ENCODE measurements at places on chromosomes 7 and 10.

GRCh38 chr7:30168835-30169573 is 34.2 kb downstream of the MTURN start:
- DNase-seq: no peak

- DNase-seq: no peak
Measured at GRCh38 chr10:15775513-15775912, 55.8 kb upstream of the ITGA8 start.

DNA sequence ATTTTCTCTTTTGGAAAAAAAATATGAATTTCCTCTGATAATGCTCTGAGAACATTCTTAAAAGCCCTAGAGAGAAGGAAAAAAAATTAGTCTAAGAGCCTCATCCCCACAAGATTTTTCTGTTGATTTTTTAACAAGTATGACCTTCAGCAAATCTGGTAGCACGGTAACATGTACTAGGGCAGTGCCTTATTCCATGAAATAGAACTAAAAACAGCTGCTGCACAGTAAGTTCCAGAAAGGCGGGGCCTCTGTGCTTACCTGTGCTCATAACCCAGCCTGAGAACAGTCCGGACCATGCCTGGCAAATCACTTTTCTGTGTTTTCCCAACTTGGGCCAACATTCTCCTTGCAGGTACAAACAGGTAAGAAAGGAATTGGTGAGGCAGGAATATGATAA is 519.1 kb upstream of the AKR1E2 start:
- DNase-seq: no peak

GRCh38 chr7:146937836-146938235 is 821.2 kb downstream of the CNTNAP2 start:
- no peak for DNase-seq

DNA sequence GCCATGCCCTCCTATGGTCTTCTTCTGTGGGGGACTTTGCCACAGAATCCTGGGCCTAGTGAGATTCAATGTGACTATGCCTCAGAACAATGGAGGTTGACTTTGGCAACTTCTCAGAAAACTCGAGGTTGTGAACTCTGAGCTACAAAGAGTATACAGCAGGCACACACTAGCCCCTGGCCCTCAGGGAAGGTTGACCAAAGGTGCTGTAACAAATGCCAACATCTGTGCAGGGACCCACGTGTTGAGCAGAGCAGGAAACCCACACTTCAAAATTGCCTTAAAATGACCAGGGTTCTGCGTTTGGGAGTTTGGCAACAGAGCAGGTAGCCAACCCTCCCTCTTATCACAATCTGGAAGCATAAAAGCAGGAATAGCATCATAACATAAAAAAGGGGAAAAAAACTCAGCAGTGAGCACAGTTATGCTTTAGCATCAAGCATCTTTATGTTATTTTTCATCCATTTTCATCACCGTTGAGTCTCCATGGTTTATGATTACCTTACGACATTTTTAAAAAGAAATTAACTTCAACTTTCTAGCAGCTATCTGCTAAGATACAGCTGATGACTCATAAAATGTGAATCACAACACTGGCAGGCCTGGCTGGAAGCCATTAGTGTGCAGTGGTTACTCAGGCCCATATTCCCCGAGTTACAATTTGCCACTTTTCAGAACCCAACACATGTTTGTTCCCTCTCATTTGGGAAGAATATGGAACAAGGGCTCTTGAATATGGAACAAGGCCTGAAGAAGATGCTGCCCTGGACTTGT is 11.1 kb downstream of the PRLHR start:
- DNase-seq: no peak

DNA sequence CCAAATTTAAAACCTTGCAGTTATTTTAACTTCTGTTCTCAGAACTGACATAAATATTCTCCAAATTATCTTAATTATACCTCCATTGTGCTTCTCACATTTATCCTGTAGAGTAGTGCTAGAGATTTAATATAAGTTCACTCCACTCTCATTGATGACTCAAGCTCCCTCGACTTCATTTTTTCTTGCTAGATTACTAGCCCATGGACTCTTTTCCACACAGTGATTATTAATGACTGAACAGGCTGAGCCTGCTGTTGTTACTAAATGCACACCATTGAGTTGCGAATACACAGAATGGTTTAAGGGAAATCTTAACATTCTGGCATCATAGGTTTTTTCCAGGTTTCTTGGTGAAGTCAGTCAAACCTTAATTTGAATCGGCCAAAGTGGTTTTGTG is 179.5 kb upstream of the AKR1E2 start:
- no peak for DNase-seq

- no peak for DNase-seq
Measured at GRCh38 chr7:46207931-46208634, 287.0 kb upstream of the IGFBP3 start.

- DNase-seq: no peak
Measured at GRCh38 chr7:24052572-24053260, 231.3 kb upstream of the NPY start.

- no peak for DNase-seq
Measured at GRCh38 chr10:82037076-82037475, 162.1 kb downstream of the NRG3 start.

DNA sequence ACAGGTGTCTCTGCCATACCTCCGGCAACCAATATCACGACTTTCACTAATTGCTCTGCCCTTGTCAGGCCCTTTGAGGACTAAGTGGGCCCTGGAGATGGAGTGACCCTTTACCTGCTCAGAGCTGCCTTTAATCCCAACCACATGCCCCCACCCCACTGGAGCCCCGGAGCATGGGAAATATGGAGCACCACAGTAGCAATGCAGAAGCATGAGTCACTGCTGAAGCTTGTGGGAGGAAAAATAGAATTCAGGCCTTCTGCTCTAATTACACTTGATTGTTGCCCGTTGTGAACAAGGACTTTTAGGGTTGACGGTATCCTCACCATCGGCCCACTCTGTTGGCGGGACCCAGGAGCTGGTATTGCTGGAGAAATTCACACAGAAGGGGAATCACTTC is 52.5 kb upstream of the FRMD4A start:
- no peak for DNase-seq

- DNase-seq: no peak
Measured at GRCh38 chr10:86592413-86592812, 61.9 kb upstream of the OPN4 start.

DNA sequence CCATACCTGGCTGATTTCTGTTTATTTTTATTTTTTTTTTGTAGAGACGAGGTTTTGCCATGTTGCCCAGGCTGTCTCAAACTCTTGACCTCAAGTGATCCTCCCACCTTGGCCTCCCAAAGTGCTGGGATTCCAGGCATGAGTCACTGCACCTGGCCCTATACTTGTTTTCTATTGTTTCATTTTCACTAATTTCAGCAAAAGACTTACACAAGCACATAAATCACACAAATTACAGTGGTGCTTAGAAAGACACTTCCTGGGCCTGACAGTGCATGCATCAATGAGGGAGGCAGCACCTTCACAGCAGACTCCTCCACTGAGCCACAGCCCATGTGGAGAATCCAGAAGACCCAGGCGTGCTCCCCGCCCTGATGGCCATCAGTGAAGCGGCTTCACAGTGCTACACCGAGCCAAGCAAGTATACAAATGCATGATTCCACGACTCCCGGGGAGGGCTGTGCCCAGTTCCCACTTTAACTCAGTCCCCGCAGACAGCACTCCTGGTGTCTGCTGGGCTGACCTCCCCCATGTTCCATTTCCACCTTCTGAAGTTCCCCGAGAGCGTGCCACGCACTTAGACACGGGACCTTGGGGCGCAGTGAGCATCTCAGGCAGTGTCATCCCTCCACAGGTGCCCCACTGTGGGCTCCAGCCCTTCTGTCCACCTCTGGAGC is 20.6 kb downstream of the PITRM1 start:
- DNase-seq: no peak

DNA sequence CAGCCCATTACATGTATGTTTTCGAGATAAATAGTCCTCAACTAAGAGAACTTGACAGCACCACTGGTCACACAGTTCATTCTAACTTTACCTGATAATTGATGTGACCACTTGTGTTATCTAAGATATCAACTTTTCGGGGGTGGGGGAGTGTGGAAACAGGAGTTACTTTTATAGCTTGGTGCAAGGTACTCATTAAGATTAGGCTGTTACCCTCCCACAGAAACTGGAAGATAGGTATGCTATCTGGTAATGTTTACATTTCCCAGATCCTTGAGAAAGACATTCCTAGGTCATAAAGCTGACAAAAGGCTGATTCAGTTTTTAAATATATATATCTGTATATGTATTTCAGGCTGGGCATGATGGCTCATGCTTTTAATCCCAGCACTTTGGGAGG is 11.1 kb downstream of the ERVW-1 start:
- DNase-seq: no peak

DNA sequence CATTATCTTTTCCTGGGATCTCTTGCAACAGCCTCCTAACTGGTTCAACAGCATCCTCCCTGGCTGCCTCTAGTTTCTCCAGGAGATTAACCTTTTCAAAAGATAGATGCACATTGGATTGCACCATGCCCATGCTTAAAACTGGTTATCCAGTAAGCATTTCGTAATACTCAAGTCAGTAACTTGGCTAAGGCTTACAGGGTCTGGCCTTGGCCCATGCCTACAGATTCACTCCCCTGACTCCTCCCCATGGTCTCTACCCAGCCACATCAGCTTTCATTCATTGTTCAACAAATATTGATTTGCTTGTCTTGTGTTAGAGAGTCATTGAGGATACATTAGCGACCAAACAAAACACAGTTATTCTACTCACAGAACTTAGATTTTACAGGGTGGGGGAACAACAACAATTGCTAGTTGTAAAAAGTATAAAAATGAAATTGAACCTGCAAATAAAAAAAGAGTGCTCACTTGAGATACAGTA is 1.8 kb upstream of the KIF20B start:
- no peak for DNase-seq

GRCh38 chr7:155425011-155425340 is 33.0 kb upstream of the EN2 start:
- no peak for DNase-seq

DNA sequence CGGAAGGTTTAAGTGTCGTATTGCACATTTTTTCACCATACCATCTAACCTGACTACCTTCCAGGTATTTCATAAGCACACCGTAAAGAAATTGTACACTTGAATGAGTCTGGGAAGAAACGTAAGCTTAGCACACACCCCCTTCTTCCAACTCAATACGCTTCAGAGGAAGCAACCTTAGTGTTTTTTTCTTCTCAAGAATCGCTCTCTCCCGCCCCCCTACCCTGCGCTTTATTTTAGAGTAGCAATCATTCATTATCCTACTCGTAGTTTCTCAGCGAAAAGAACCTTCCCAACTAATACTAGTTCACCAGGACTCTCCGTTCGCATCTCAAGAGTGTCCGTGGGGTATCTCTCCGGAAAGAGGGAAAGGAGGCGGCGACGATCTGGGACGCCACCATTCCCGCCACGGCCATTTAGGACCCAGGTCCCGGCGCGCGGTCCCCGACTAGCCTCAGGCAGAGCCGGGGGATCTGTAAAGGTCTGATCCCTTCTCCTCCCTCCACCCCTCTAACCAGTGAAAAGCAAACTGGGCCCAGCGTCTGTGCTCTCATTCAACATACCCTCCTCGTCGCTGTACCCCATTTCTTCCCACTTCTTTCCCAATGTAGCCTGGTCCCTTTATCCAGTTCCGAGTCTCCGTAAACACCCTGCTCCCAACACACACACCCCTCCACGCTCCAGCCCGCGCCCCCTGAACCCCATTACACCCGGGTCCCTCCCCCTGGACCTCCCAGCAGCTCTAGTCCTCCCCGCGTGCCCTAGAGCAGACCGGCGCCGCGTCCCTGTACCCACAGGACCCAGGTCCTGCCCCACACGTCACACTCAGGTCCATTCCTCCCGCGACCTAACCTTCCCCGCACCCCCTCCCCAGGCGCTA is 16.0 kb downstream of the MYOZ1 start:
- DNase-seq: no peak

GRCh38 chr10:93397020-93397419 is 85.1 kb downstream of the MYOF start:
- DNase-seq: no peak

DNA sequence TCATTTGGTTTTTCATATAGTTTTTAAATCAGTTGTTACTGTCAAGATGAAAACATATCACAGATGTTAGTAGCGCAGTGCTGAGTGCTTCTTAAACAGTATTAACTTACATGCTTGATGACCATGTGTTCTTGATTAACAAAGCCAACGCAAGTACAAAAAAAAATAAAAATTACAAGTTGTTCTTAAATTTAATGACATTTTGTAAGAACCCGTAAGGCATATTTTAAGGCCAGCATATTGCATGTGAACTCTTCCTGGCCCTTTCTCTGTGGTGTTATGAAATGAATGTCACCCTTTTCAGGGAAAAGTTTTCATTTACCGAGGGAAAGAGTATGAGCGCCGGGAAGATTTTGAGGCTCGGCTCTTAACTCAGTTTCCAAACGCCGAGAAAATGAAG is 140.4 kb upstream of the NPS start:
- no peak for DNase-seq

- no peak for DNase-seq
Measured at GRCh38 chr7:102403563-102403962, 7.4 kb downstream of the PRKRIP1 start.

- DNase-seq: peak; percentile 14
Measured at GRCh38 chr10:124035928-124036558, 57.4 kb downstream of the CHST15 start.

DNA sequence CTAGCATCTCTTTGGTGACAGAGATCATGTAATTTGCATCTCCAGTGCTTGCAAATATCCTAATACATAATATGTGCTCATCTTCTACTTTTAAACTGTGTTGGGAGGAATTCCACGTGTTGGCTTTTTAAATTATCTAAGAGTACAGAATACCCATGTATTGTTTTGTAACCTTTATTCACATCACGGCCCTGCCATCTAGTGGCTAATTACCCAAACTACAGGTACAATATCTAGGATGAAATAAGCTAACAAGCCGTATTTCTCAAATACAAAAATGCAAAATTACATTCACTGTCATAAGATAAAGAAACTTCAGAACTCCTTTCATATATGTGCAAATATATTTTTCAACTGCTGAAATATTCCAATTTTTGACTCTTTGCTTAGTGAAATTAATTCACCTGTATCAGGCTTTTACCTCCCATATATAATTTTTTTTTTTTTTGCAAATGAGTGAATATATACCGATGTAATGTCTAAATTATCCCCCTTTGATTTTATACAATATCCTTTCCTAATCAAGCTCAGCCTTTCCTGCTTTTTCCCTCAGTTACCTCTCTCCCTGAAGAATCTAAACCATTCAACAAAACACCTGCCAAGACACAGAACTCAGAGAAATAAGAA is 30.3 kb upstream of the LSM8 start:
- no peak for DNase-seq

GRCh38 chr10:938941-939678 is 7.6 kb upstream of the LARP4B start:
- no peak for DNase-seq

GRCh38 chr7:103487419-103487818 is 41.4 kb upstream of the SLC26A5 start:
- no peak for DNase-seq

- DNase-seq: no peak
Measured at GRCh38 chr10:14873090-14873760, 5.4 kb upstream of the SUV39H2 start.

- DNase-seq: no peak
Measured at GRCh38 chr10:5818894-5819293, 5.7 kb upstream of the GDI2 start.

- DNase-seq: no peak
Measured at GRCh38 chr10:110600487-110601101, 33.1 kb downstream of the SMC3 start.
